ENCODE measurements at places on chromosomes 13 and 19.

DNA sequence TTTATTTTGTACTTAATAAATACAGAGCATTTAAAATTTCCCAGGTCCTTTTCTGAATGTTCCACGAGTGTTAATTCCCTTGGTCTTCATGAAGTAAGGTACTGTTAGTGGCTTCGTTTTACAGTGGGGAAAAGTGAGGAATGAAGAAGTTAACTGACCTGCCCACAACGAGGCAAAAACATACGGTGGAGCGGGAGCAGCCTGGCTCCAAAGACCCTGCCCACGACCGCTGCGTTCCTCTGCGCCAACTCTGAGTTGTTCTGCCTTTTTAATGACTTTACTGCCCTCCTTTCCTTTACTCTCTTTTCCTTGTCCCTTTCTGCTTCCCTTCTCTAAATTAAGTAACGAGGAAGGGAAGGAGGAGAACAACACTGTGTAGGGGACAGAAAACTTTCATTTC is 392.9 kb downstream of the PCDH9 start:
- DNase-seq = no peak

DNA sequence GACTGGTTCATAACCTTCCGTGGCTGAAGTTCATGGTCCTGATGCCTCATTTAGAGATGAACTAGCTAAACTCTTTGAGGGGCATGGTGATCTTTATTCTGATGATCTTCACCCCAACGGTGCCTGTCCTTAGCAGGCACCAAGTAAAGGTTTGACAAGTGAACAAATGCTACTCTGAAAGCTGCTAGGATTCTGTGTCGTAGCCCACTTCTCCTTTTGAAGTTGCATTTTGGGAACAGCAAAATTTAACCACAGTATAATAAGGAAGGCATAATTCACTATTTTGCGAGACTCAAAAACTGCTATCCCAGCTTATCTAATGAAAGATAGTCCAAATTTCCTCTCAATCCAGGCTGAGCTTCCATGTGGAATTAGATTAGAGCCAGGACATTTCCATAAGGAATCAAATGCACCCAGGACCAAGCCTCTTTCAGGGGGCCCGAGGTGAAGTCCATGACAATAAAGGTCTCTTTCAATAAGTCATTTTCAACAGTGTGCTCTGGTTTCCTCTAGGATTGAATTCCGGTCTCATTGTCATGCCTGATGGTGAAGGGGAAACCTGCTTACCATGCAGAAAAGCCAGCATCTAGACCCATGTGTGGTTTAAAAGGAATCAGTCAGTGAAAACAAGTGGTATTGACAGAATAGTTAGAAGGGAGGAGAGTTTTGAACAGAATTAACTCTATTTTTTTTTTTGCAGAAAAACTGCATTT is 23.1 kb downstream of the SIAH3 start:
- DNase-seq = peak; percentile 53

- DNase-seq = no peak
These were observed 115.3 kb downstream of the TBC1D4 start for GRCh38 chr13:75366380-75367280.

DNA sequence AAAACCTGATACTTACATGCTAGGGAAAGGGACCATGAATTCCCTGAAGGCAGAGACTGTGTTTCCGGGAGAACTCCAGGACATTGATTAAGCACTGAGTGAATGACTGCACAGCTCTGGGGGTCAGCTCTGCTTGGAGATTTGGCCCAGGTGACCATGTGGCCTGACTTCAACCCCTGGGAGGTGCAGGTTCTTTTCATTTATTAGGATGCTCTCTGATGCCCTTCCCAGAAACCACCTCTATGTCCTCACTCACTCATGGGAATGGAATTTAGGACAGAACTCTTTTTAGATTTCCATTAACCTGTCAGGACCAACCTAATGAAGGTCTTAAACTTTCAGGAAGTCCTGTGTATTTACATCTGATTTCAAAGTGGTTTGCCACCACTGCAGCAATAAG is 393.3 kb upstream of the ARGLU1 start:
- DNase-seq = no peak

GRCh38 chr13:93698016-93698613 is 471.5 kb downstream of the GPC6 start:
- DNase-seq = no peak

GRCh38 chr19:49746206-49746958 is 16.7 kb downstream of the TSKS start:
- DNase-seq = no peak

GRCh38 chr13:23599083-23599925 is 29.1 kb downstream of the TNFRSF19 start:
- no peak for DNase-seq

DNA sequence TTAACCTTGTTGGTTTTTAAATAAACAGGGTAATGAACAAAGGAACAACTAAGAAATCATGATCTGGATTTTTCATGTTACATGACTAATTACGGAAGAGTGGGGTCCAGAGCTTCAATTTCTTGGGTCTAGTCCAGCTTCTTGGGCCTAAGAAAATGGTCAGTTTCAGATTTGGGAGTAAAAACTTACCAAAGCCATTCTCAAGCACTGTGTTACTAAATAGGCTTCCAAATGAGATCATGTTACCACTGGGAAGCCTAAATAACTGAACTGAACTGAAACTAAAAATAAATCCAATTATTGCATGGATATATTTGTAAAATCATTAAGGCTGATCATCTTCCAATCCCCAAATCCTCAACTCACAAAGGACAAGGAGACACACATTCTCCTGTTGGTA is 13.9 kb downstream of the TBC1D4 start:
- no peak for DNase-seq

DNA sequence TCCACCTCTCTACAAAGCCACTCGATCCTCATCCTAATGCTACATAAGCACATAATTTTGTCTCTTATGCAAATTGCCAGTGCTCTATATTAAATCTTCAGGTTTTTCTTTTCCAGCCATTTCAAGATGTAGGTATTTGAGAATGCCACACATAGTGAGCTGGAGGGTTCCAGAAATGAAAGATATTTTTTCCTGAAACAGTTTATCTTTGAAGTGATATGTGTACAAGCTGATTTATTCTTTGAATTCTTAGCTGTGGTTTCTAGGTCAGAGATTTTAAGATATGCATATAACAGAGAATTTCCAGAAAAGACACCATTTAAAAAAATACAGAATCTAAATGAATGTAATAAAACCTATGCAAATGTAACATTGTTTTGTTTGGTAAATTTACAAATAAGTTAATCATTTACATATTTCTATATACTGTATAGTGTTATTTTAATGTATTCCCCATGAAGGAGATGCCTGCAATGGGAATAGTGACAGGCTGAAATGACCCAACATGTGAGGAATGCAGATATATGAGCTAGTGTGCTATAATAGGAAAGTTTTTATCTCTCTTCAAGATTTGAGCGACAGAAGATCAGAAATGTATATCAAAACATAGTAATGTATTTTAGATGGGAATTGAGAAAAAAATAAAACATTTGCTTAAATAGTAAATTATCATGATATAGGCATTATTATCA is 570.2 kb downstream of the SLITRK1 start:
- no peak for DNase-seq

GRCh38 chr19:39916236-39916635 is 18.2 kb downstream of the FCGBP start:
- DNase-seq = no peak

- DNase-seq = no peak
These were observed 21.0 kb downstream of the GRIK5 start for GRCh38 chr19:42048992-42049391.

DNA sequence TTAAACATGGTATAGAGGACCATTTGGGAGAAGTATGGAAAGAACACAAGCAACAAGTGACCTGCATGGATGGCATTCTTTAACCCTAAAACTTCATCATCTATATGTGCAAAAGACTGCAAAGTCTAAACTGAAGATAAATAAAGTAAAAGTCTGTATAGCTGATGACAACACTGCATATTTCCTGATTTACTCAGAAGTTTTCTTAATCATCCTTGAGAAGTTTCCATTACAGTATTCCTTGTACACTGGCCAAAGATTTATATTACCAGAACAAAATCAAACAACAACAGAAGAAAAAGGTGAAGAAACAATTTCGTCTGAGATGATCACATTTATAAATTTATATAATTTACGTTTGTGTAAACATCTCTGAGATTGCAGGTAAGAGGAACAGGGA is 805.7 kb downstream of the PCDH9 start:
- DNase-seq = no peak

DNA sequence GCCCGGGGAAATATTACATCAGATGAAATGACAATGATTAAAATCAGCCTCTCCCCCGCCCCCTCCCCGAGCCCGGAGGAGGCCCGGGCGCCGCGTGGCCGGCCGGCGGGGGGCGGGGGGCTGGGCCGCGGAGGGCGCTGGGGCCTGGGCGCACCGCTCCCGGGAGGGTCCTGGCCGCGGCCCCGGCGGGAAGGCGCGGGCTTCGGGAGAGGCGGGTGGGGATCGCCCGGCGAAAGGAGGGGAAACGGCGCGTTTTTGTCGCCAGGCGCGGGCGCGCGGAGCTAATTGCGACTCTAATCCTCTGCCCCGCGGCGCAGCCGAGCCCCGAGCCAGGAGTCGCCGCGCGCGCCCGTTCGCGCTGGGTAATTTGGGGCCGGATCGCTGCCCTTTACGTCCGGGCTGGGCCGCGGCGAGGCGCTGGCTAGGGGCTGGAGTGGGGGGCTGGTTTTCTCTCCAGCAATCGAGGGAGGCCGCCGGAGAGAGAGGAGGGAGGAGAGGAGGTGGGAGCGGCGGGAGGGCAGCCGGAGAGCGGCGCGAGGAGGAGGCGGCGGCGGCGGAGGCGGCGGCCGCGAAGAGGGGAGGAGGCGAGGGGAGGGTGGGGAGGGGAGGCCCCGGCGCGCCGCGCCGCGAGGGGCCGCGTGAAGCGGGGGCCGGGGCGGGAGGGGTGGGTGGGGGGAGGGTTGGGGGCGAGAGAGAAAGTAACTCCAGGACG is at the start of gene KCTD15:
TSS of gene KCTD15 (plus strand) at position 707 of the 712 bp plus-strand sequence. CDS start 3,585 bp downstream, outside the sequence.
- peak; percentile 45 for DNase-seq

GRCh38 chr19:13083627-13084026 is 19.0 kb downstream of the LYL1 start:
- DNase-seq = no peak

GRCh38 chr13:30805603-30806011 is 70.3 kb downstream of the ALOX5AP start:
- DNase-seq = no peak

- DNase-seq = peak; percentile 42
These were observed 1.1 kb downstream of the INSR start for GRCh38 chr19:7292950-7293761.

- DNase-seq = no peak
These were observed 189.3 kb downstream of the TM9SF2 start for GRCh38 chr13:99690426-99691174.

DNA sequence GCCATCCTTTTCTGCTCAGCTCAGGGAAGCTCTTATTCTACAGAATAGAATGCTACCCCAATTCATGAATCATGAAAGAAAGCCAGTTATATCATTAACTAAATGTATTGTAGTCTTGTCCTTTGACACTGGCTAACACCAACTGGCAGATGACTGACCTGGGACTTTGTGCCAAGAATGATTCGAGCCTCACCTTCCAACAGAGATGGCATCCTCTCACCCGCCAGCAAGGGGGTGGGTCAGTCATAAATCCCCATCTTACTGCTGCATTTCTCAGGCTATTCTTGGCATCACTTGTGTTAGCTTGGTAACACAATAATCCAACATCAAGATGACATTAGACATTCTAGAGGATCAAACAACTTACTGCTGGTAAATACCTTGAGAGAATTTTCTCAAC is 1239.8 kb upstream of the MIR17HG start:
- no peak for DNase-seq

- no peak for DNase-seq
These were observed 147.1 kb downstream of the NHLRC3 start for GRCh38 chr13:39185326-39185725.

DNA sequence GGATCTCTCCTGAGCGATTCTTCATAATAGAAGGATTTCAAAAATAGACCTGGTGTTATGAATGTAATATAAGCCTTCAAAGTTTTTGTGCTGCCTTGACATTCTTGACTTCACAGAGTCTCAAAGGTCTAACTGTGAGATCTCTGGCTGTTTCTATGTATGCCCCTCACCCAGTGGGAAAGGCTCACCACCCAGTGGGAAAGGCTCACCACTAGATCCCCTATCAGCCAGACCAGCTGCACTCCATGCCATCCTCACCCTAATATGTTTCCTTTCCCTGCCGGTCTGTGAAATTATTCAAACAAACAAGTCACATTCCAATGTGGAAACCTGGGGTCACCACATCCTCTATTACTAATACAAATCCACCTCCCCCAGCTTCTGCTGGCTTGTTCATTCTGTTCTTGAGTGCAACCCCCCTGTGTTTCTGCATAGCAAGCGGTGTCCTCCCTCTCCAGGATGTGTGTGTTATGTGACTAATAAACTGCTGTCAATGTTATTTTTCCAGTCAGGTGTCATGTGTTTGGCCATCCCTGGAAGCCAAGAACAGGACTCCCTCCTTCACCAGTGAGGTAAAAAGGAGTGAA is 13.8 kb upstream of the SLITRK1 start:
- DNase-seq = no peak

DNA sequence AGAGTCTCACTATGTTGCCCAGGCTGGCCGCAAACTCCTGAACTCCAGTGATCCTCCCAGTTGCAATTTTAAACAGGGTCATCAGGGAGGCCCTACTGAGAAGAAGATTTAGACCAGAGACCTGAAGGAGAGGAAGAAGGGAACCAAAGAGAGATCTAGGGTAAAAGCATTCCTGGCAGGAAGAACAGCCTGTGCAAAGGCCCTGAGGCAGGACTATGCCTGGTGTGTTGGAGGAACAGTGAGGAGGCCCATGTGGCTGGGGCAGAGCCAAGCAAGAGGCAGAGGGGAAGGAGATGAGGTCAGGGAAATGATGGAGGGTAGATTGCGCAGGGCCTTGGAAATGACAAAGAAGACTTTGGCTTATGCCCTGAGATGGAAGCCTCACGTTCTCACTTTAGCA is 34.5 kb downstream of the TINCR start:
- DNase-seq = no peak

GRCh38 chr13:73872397-73872796 is 261.8 kb downstream of the KLF12 start:
- DNase-seq = no peak

- peak; percentile 16 for DNase-seq
These were observed 1.0 kb downstream of the CDC16 start for GRCh38 chr13:114235697-114236096.

- DNase-seq = no peak
These were observed 7.7 kb upstream of the NANOS3 start for GRCh38 chr19:13869281-13869680.

GRCh38 chr19:46840498-46840942 is 10.1 kb downstream of the AP2S1 start:
- no peak for DNase-seq

- no peak for DNase-seq
These were observed 11.3 kb downstream of the IQCN start for GRCh38 chr19:18262917-18263316.

DNA sequence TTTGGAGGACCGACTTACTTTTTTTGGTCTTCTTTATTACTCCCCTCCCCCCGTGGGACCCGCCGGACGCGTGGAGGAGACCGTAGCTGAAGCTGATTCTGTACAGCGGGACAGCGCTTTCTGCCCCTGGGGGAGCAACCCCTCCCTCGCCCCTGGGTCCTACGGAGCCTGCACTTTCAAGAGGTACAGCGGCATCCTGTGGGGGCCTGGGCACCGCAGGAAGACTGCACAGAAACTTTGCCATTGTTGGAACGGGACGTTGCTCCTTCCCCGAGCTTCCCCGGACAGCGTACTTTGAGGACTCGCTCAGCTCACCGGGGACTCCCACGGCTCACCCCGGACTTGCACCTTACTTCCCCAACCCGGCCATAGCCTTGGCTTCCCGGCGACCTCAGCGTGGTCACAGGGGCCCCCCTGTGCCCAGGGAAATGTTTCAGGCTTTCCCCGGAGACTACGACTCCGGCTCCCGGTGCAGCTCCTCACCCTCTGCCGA is 409 bp downstream of the FOSB start:
- DNase-seq = peak; percentile 59

Measured in HL-60 (cell line).